Psoas muscle (tissue), 8 donors: ENCODE measurements at places on chromosomes 1 and 21. TPM values are rescaled to one million over a fixed set of nuclear protein-coding genes. Genes with fewer than 3 reads are reported as not detected.

The CRYZL1 gene
- total RNA-seq: 21.5 TPM

The ELF3 gene
- 0.58 TPM for total RNA-seq

The KCNN3 gene
- total RNA-seq: 60.9 TPM

The CACHD1 gene
- total RNA-seq: 2.1 TPM

The PLEKHA6 gene
- 6.2 TPM for total RNA-seq

The CD5L gene
- total RNA-seq: not detected

The GBP7 gene
- not detected for total RNA-seq

The FAM72C gene
- total RNA-seq: not detected

The HAX1 gene
- 122 TPM for total RNA-seq

The TESK2 gene
- 1.9 TPM for total RNA-seq

The LAD1 gene
- 0.92 TPM for total RNA-seq

The RAB29 gene
- total RNA-seq: 8.3 TPM

The MPZ gene
- 2.6 TPM for total RNA-seq

The RPE65 gene
- not detected for total RNA-seq

The DMBX1 gene
- not detected for total RNA-seq

The CFHR2 gene
- total RNA-seq: not detected

The DCST1 gene
- not detected for total RNA-seq

The FHL3 gene
- total RNA-seq: 405 TPM

The SLAMF9 gene
- total RNA-seq: not detected

The TOMM40L gene
- 27.9 TPM for total RNA-seq

The RNF115 gene
- 45.9 TPM for total RNA-seq

The CNN3 gene
- total RNA-seq: 14.7 TPM

The AMY1C gene
- total RNA-seq: not detected

The WNT9A gene
- 24.1 TPM for total RNA-seq

The ASPM gene
- total RNA-seq: 0.10 TPM

The HSF2BP gene
- 0.23 TPM for total RNA-seq

The NCAM2 gene
- 0.62 TPM for total RNA-seq

The TSTD1 gene
- 11.1 TPM for total RNA-seq

The CFAP45 gene
- not detected for total RNA-seq

The PIK3R3 gene
- total RNA-seq: 17.3 TPM

The WNT3A gene
- not detected for total RNA-seq

The VWA5B1 gene
- total RNA-seq: not detected

The LCE1C gene
- total RNA-seq: not detected

The OBSCN gene
- 1,666 TPM for total RNA-seq

The NEXN gene
- 404 TPM for total RNA-seq

The PSRC1 gene
- total RNA-seq: 0.60 TPM

The FNDC5 gene
- 72.8 TPM for total RNA-seq

The BRINP3 gene
- total RNA-seq: not detected

The UBXN10 gene
- 0.28 TPM for total RNA-seq

The TMEM240 gene
- total RNA-seq: 1.2 TPM

The SPATA45 gene
- total RNA-seq: not detected

The SEMA6C gene
- total RNA-seq: 66.4 TPM

The MROH7 gene
- 7.0 TPM for total RNA-seq
